ENCODE measurements at places on chromosomes 6 and 20.

GRCh38 chr6:39961178-39961577 lies 26.9 kb upstream of the MOCS1 start:
- no peak for DNase-seq

DNA sequence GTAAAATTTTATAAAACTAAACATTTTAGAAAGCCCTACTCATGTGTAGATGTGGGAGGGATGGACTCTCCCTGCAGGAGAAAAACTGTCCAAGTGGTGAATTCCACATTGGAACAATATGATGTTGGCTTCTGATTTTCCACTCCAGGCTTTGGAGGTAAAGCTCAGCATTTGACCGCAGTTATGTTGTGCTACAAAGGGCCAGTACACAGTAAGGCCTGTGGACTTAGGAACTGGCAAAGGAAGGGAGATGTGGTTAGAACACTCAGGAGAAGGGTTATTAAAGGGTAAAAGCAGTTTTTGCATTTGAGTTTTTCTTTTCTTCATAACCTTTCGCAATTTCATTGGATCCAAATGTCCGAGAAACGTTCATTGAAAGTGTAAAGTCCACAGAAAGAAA lies 150.3 kb upstream of the SASH1 start:
- DNase-seq: no peak

DNA sequence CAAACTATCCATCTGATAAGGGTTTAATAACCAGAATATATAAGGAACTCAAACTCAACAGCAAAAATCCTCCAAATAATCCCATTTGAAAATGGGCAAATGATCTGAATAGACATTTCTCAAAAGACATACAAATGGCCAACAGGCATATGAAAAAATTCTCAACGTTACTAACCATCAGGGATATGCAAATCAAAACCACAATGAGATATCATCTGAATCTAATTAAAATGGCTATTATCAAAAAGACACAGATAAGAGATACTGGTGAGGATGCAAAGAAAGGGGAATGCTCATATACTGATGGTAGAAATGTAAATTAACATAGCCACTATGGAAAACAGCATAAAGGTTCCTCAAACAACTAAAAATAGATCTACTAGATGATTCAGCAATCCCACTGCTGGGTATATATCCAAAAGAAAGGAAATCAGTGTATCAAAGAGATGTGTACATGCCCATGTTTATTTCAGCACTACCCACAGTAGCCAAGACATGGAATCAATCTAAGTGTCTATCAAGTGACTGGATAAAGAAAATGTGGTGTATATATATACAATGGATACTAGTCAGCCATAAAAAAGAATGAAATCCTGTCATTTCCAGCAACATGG lies 6.1 kb upstream of the BRD2 start:
- no peak for DNase-seq

DNA sequence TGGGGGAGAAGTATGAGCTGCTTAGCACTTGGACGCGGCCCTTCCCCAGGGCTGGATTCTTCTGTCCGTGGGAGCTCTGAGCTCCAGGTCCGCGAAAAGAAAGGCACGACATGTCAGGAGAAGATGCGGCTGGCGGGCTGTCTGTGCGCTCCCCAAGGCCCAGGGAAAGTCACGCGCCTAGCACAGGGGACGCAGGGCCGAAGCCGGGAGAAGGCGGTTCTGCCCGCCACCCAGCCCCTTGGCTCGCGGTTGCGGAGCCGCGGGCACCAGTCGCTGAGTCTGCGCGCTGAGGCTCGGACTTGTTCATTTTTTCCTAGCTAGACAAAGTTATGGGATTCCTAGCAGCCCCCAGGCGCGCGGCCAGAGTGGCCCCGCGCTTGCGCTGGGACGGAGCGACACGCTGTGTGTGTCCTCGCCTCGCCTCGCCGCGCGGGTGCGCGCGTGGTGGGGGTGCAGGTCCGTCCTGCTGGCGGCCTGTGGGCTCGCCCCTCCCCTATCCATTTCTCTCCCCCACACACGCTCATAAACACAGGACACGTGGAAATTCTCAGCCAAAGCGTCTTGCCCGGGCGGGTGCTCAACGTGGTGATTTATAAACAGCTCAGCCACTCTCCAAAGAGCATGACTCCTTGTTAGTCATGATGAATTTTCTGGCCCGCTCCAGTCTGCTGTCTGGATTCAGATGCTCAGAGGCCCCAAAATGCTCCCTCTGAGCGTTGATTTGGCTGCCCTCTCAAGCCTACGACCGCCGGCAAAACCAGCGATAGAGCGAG lies 1.9 kb upstream of the POU3F2 start:
- no peak for DNase-seq

DNA sequence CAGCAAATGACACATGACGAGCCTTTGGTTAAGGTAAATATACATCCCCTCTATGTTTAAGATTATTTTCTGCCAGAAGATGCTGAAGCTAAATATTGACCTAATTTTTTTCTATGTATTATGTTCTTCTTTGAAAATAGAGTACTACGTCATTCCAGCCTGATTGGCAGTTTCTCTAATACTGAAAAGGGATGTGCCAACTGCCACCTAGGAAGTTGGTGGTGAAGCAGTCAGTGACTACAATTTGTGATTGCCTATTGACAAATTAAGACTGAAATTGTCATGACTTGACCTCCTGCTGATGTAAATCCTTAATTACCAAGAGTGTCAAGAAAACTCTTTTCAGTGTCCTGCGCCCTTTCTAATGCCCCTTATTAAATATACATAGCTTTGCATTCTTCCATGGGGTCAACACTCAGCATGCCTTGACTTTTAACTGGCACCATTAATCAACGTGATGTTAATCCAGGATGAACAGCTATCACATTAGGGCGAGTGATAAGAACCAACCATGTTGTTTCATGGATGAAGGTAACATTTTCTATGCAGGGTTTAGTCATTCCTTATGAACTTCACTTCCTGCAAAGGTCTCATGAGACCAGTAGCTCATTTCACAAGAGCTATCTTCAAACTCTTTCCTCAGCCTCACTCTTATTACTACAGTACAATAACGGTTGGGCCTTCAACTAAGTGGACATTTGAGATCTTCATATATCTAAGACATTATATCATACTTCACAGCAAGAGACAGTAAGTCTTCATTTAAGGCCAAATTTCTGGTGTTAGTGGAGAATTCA lies 22.5 kb upstream of the SGK1 start:
- DNase-seq: no peak

- no peak for DNase-seq
Observed at GRCh38 chr20:46630306-46630705, 21.0 kb downstream of the SLC13A3 start.

GRCh38 chr6:37131104-37131959 lies 38.6 kb upstream of the PIM1 start:
- no peak for DNase-seq

DNA sequence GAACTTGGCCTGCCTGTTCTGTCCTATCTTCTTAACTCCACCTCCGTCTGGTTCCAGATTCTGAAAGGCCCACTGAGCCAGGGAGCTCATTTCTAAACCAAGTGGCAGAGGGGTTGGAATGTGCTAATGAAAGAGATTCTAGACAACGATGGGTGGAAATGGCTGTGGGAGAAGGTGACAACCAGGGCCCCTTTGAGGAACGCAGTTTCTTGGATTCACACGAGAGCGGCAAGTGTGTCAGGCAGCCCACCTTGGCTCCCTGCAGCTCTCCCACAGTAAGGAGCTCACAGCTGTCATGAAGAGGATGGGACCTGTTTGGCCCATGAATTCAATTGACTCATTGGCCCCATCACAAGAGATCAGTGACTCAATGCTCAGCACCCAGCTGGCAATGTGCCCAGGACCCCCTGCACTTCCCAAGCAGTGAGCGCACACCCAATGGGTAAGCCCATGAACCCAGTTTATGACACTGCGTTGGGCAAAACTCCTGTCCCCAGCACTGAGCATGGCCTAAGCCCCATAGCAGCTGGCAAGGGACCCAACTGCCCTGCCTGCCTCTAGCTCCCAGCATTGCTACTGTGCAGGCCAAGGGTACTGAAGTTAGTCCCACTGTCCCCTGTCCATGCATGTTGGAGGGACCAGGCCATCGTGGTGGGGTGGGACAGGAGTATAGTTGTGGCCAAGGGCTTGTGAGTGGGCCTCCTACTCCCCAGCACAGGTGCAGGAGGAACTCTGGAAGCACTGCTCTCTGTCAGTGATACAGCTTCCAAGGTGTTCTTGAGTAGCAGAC lies 16.4 kb downstream of the MRPS18A start:
- DNase-seq: no peak

- DNase-seq: no peak
Observed at GRCh38 chr6:87150406-87150805, 5.0 kb upstream of the ZNF292 start.

GRCh38 chr20:60882836-60883235 lies 369.2 kb upstream of the CDH4 start:
- DNase-seq: no peak

- DNase-seq: no peak
Observed at GRCh38 chr6:77814119-77814518, 161.3 kb downstream of the MEI4 start.

GRCh38 chr6:47371139-47371869 lies 61.6 kb upstream of the TNFRSF21 start:
- no peak for DNase-seq

GRCh38 chr6:161301338-161301737 lies 27.5 kb upstream of the AGPAT4 start:
- no peak for DNase-seq

DNA sequence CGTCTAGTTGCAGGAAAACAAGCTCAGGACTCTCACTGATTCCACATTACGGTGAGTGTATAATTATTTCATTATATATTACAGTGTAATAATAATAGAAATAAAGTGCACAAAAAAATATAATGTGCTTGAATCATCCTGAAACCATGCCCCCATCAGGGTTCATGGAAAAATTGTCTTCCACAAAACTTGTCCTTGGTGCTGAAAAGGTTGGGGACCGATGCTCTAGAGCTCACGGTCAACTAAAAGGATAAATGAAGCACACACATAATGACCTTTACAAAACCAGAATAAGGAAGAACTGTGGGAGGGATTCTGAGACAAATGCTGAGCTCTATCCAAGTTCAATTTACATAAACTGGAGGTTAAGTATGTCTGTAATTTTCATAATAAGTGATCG lies 194.3 kb downstream of the COL19A1 start:
- DNase-seq: no peak

GRCh38 chr6:38366234-38366633 lies 273.5 kb downstream of the BTBD9 start:
- no peak for DNase-seq

DNA sequence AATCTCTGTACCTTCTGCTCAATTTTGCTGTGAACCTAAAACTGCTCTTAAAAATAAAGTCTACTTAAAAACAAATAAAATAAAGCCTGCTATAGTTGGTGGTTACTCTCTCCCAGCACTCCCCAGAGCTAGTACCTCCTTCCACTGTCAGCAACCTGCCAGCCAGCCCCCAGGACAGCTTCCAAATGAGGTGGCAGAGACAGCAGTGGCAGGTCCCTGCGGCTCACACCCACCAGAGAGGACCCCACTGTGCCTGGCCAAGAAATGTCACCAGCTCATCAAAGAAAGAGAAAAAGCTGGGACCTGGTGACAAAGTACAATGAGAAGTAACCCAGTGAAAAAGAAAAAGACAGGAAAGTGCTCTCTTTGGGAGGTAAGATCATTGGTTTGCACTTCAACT lies 15.2 kb downstream of the APMAP start:
- no peak for DNase-seq

DNA sequence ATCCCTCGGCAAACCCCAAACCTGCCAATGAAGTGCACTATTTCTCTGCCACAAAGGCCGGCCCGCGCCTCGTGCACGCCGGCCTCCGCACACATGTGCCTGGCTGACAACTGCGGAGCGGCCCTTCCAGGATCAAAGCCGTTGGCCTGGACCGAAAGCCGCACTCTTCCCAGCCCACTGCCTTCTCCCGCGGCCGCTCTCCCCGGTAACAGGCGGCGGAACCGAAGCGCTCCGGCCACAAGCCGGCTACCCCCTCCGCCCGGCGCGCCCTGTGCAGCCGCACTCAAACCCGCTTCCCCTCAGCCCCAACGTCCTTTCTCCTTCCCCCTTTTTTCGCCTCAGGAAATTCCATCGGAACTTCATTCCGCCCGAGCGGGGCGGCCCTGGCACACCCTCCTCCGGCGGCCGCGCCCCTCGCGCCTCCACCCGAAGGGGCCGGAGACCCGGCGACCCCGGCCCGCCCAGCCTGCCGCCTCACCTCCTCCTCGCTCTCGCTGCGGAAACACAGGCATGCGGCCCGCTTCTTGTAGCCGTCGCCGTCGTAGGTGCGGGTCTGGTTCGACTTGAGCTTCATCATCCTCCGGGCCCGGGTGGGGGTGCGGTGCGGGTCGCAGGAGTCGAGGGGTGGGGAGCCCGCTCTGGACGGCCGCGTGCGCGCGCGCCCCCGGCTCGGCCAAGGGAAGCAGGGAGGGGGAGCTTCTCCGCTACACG lies 528 bp downstream of the NUDT3 start:
- no peak for DNase-seq

GRCh38 chr20:3430376-3431069 lies 23.1 kb upstream of the DNAAF9 start:
- no peak for DNase-seq

GRCh38 chr6:155943635-155944034 lies 488.0 kb upstream of the NOX3 start:
- DNase-seq: no peak

DNA sequence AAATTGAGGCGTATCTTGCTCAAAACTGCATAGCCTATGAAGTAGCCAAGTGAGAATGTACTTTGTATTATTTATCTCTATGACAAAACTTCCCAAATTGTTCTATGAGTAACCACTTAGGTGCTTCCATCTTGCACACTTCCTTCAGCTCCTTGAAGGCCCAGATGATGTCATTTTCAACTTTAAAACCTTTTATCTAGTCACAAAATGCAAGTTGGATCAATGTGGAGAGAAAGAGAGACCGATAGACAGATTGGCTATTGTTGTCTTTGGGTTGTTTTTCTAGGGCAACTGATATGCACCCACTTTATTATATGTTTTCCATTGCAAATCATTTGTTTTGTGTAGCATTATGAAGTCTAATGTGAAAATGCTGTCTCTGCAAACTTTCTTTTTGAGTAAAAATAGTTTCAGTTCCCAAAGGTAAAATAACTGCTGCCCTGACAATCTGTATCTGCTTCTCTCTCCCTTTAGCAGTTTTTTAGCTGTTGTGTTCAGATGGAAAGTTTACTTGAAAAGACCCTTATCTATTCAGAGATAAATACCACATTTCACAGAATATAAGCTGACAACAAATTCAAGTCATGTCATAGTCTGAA lies 73.7 kb upstream of the CITED2 start:
- no peak for DNase-seq

- DNase-seq: no peak
Observed at GRCh38 chr6:136593748-136594490, 43.7 kb upstream of the MAP7 start.

- DNase-seq: peak; percentile 54
Observed at GRCh38 chr20:7285918-7286556, 518.6 kb downstream of the BMP2 start.

Data from NCI-H1417 treated with DMSO at 0.1 percent for 48 hours (cell line).